Stimulated activated CD8-positive, alpha-beta memory T cell treated with anti-CD3 and anti-CD28 coated beads, Interleukin-2, amount 100 ng/mL, for 1 hour (primary cell): ENCODE measurements at places on chromosomes 1 and 21.

GRCh38 chr1:164719676-164720439 is 160.9 kb downstream of the PBX1 start:
- DNase-seq, result no peak

DNA sequence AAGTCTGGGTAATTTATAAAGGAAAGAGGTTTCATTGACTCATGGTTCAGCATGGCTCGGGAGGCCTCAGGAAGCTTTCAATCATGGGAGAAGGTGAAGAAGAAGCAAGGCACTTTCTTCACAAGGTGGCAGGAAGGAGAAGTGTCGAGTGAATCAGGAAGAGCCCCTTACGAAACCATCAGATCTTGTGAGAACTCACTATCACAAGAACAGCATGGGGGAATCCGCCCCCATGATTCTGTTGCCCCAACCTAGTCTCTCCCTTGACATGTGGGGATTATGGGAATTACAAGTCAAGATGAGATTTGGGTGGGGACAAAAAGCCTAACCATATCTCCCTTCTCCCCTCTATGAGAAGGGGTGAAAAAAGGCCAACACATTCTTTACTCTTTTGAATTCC is 11.2 kb upstream of the IVNS1ABP start:
- DNase-seq, result no peak

DNA sequence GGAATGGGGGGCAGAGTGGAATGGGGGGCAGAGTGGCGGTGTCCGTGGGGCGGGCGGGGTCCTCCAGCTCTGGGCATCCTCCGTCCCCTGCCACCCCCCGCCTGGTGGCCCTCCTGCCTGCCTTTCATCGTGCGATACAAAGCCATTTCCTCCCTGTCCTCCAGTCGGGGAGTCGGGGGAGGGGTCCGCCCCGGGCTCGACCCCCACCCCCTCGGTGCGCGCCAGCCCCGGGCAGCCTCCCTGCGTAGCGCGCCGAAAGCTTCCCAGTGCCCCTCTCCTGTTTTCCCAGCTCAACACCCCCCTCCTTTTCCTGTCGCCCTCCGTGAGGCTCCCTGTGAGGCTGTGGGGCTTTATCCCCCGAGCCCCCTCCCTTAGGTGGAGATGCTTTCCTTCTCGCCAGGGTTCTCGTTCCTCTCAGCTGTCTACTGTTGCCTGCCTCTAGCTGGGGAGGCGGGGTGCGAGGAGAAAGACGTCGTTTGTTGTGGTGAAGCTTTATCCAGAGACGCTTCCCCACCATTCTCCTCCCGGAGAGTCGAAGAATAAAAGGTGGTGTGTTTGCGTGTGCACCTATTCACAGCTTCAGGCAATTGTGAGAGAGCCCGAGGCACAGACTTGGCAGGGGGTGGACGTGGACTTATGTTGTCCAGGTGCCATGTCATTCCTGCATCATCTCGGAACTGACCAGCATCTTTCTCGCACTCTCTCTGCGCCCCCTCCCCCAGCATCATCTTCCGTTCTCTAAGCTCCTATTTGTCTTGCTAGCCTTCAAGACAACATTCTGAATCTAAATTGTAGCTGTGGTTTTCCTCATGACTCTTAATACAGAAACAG is 848 bp downstream of the DNM3 start:
- no peak for DNase-seq

DNA sequence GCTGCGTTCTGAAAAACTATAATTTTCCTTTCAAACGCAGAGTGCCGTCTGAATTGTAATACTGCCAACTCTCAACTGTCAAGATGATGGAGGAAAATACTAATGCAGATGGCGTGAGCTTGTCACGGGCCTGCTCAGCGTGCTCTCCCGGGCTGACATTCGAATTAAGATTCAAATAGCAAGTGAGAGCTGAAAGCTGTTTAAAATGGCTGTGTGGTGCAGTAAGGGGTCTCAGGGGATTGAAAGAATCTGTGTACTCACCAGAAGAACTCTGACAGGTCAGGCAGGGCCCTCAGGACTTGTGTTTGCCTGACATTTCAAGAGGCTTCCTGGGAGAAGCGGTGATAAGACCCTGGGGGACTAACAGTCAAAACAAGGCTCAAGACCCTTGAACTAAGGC is 33.1 kb downstream of the ZMYND12 start:
- no peak for DNase-seq

DNA sequence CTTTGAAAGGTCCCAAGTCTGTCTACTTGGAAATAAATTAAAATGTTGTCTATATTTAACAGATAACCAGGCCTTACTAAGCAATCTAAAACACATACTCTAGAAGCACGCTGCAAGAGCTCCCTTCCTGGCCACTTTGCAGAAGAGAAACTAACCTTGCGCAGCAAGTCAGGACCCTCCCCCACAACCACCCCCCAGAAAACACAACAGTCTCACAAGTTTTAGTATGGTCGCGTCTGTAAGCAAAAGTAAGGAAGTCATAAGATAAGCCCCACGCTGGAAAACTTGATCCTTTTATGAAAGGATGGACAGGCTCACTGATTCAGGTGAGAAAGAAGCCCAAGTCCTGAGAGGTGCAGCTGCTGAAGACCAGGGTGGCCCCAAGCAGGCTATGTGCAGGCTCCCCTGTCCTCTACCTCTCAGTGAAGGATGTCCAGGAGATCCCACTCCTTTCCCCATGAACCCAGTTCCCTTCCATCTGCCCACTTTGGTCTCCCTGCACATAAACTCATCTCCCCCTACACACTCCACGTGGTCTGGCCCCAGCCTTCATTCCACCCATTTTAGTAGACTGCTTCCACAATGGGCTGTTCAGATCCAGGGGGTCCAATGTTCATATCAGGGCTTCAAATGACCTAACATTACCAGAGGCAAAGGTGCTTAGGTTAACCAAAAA is 23.8 kb downstream of the HIVEP3 start:
- no peak for DNase-seq

DNA sequence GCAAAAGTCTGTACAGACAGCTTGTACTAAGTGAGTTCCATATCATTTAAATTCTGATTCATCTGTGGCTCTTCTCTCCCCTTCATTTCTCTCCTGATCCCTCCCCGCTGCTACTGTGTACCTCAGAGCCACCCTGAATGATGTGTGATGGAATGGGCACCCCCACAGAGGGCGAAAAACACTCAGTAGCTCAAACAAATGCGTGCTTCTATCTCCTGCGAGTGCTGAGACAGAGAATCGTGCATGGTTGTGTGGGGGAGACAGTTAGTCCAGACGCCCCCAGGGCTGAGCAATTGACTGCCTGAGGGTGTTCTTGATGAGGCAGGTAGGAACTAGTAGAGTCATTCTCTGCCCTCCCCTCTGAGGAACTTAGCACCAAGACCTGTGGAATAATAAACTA is 269.8 kb downstream of the ZNF648 start:
- no peak for DNase-seq

- no peak for DNase-seq
These were observed 3.0 kb downstream of the TTC39A start for GRCh38 chr1:51327386-51327785.

DNA sequence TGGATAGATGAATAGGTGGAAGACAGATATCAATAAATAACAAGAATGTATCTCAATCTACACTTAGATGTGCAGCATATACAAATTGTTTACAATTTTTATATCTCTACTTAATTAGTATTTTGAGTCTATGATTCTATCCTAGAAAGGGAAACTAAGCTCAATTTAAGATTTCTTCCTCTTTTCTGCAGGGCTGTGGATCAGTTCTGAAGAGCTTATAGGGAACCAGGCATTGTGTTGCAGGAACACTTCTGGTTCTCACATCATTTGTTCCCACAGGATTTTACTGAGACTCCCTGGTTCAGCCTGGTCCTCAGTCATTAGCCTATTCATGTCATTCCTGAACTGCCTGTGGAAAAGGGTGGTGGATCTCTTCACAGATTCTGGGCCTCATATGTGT is 105.8 kb downstream of the TNFSF18 start:
- DNase-seq, result no peak

GRCh38 chr1:159991513-159991912 is 37.5 kb upstream of the SLAMF9 start:
- DNase-seq, result no peak
